ENCODE measurements at places on chromosomes 2 and 18. TPM values are rescaled to one million over a fixed set of nuclear protein-coding genes. Genes with fewer than 3 reads are reported as not detected.

GRCh38 chr2:163637871-163638270 lies 97.9 kb downstream of the FIGN start:
- no peak overlapping the region for H3K27ac ChIP-seq
- DNase-seq = no peak
- no peaks in the 10 kb centered on the region for H3K4me1 ChIP-seq
- H3K4me3 ChIP-seq = no peak overlapping the region
- H3K27me3 ChIP-seq = no peaks in the 10 kb centered on the region

DNA sequence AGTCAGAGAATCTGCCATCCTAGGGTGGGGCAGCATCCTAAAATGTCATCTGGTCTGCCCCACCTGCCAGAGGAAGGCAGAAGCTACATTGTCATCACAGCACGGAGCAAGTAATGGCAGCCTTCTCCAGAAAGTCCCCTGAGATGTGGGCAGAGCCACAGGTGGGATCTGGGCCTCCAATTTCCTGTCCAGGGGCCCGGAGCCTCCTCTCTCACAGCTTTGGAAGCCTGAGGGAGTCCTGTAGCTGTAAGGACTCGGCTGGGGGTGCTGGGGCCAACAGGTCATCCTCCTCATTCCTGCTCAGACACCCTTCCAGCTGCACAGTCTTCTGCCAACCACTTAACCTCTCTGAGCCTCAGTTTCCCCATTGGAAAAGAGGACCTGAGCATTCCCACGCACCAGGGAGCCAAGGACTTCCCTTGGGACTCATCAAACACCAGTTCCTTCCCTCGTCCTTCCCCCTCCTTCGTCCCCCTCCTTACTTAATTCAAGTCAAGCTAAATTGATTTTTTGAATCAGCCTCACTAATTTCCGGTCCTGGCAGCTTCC lies 48.6 kb upstream of the ID2 start:
- no peak for DNase-seq
- H3K36me3 ChIP-seq = no peaks in the 10 kb centered on the region
- H3K4me3 ChIP-seq = no peak overlapping the region
- H3K27me3 ChIP-seq = no peaks in the 10 kb centered on the region
- no peaks in the 10 kb centered on the region for H3K4me1 ChIP-seq

The TWIST2 gene
- 59.1 TPM for total RNA-seq

DNA sequence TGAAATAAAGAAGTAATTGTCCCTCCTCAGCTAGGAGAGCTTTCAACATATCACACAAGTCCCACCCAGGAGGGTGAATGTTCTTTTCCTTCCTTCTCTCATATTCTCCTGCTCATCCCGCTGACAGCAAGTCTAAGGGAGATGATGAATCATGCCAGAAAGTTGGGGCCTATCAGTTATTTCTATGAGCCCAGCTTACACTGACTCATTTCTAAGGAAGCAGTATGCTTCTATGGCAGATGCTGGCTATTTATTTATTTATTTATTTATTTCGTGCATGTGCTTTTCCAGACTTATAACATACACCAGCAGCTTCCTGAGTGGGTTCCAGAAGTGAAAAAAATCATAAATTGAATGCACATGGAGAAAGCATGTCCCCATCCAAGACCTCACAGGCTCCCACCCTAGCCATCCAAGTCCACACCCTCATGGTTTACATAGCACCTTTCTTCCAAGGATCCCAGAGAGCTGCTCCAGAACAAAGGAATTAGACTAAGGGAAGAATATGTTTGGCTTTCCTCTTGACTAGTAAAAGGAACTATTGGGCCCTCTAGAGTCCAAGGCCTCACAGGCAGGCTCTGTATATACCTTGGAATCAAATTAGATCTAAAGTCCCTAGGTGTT lies 1074.2 kb upstream of the ZEB2 start:
- no peaks in the 10 kb centered on the region for H3K27me3 ChIP-seq
- no peak overlapping the region for H3K27ac ChIP-seq
- DNase-seq = no peak
- no peak overlapping the region for H3K4me3 ChIP-seq
- H3K4me1 ChIP-seq = no peaks in the 10 kb centered on the region
- H3K36me3 ChIP-seq = no peaks in the 10 kb centered on the region

The PJVK gene
- not detected for total RNA-seq

- no peaks in the 10 kb centered on the region for H3K36me3 ChIP-seq
- no peaks in the 10 kb centered on the region for H3K27me3 ChIP-seq
- DNase-seq = no peak
- no peak overlapping the region for H3K27ac ChIP-seq
- H3K4me1 ChIP-seq = no peaks in the 10 kb centered on the region
These were observed 34.9 kb upstream of the CD302 start for GRCh38 chr2:159832858-159833257.

- no peak overlapping the region for H3K4me3 ChIP-seq
- no peaks in the 10 kb centered on the region for H3K36me3 ChIP-seq
- DNase-seq = no peak
- no peaks in the 10 kb centered on the region for H3K4me1 ChIP-seq
- no peaks in the 10 kb centered on the region for H3K27me3 ChIP-seq
- H3K27ac ChIP-seq = peak overlapping the region; percentile 66
These were observed 351.5 kb downstream of the ARHGAP15 start for GRCh38 chr2:143480601-143481236.

DNA sequence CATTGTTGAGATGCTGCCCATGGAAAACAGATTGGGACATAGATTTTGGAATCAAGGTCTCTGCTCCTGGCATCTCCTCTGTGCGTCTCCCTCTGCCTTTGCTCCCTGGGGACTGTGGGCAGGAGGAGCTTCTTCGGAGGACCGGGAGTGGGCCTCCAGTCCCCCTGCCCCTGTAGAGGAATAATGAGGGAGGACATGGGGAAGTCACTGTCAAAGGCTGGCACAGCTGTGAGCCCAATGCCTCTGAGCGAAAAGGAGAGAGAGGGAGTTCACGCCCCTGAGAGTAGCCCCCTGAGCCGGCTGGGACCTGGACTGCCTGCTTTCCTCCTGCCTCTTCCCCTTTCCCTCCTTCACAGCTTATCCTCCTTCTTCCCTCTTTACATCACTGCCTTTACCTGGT lies 195.0 kb downstream of the LOXHD1 start:
- H3K27me3 ChIP-seq = no peaks in the 10 kb centered on the region
- H3K4me3 ChIP-seq = no peak overlapping the region
- H3K27ac ChIP-seq = no peak overlapping the region
- no peaks in the 10 kb centered on the region for H3K4me1 ChIP-seq
- no peak for DNase-seq
- no peaks in the 10 kb centered on the region for H3K36me3 ChIP-seq

DNA sequence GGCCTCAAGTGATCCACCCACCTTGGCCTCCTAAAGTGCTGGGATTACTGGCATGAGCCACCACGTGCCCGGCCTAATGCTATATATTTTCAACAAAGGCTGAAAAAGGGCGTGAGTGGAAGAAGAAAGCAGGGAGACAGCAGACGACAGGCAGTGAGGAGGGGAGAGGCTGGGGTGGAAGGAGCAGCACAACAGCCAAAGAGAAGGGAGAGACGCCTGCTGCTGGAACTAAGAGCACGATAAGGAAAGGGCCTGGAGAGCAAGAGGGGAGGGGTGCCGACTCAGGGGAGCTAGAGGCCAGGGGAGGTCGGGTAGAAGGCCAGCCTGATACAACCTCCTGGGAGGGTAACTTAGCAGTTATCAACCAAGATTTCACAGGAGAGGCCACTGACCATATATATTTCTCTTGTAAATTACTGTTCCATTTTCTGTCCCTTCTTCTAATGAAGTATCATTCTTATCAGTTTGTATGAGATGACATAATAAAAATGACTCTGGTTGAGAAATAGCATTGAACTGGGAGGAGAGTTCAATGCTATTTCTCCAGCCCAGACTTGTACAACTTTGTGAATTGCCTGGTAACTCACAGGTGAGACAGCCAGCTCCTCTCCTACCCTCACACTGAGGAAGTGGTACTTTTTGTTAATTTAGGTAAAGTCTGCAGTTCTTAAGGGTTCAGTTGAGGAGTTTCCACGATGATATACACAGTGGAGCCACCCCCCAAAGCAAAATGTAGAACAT lies 5.8 kb upstream of the RNU4ATAC start:
- no peak for DNase-seq
- H3K27me3 ChIP-seq = no peaks in the 10 kb centered on the region
- no peaks in the 10 kb centered on the region for H3K36me3 ChIP-seq
- no peak overlapping the region for H3K27ac ChIP-seq

The SERPINB12 gene
- not detected for total RNA-seq

The PROKR1 gene
- total RNA-seq = 0.16 TPM

DNA sequence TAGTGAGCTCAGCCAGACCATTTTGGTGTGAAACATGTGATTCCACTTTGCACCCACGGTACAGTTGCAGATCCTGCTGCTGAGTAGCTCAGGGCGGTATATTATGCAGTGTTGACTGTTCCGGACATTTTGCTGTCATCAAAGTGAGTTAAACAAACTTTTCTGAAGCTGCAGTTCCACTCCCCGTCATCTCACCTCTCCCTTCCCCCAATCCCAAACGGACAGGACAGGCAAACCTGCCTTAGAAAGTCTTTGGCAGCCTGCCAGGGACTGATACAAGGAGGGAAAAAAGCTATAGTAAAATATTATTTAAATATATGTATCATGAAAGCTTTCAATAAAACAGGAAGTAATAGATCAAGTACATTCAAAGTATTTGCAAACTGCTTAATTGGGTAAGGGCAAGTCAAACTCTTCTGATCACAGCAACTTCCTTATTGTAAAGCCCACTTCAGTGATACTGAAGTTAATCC lies 35.5 kb upstream of the SP5 start:
- peak; percentile 21 for DNase-seq
- no peak overlapping the region for H3K4me3 ChIP-seq
- no peak overlapping the region for H3K27ac ChIP-seq
- H3K36me3 ChIP-seq = no peaks in the 10 kb centered on the region
